ENCODE measurements at places on chromosomes 4 and X. TPM values are rescaled to one million over a fixed set of nuclear protein-coding genes. Genes with fewer than 3 reads are reported as not detected.

- no peak for DNase-seq
Observed at GRCh38 chrX:29487714-29488113, 727.6 kb upstream of the MAGEB2 start.

- DNase-seq: no peak
Observed at GRCh38 chr4:181264893-181265292, 978.3 kb upstream of the TENM3 start.

KCNE5 gene
- total RNA-seq: not detected

GRCh38 chr4:62130637-62131036 lies 930.5 kb downstream of the ADGRL3 start:
- DNase-seq: no peak

- no peak for DNase-seq
Observed at GRCh38 chrX:69238114-69238886, 73.0 kb upstream of the PJA1 start.

ODAPH gene
- not detected for total RNA-seq
